ENCODE measurements at places on chromosomes 5 and 9. TPM values are rescaled to one million over a fixed set of nuclear protein-coding genes. Genes with fewer than 3 reads are reported as not detected.

DNA sequence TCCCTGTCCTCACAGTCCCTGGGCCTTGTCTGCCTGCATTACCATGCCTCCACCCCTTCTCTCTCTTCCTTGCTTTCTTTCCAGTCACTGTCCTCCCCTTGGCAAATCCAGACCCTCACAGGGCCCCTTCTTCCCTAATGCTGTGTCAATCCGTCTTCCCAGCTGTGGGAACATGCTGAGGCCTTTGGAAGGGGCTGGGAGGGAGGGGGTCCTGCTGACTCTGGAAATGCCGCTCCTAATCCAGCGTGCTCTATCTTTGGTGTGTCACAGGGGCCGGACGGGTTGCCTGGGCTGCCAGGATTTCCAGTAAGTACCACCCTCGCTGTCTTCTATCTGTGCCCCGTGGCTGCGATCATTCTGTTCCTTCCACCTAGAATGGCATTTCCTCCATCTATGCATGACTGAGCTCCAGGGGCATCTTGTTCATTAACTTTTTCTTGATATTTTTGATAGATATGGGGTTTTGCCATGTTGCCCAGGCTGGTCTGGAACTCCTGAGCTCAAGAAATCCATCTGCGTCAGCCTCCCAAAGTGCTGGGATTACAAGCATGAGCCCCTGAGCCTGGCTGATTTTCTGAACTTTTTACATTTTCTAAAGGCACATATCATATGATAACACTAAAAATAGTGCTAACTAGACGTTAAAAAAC is 64.5 kb upstream of the TGFBR1 start:
- DNase-seq = no peak

- no peak for DNase-seq
Observed at GRCh38 chr5:9173281-9174048, 372.4 kb downstream of the SEMA5A start.

DNA sequence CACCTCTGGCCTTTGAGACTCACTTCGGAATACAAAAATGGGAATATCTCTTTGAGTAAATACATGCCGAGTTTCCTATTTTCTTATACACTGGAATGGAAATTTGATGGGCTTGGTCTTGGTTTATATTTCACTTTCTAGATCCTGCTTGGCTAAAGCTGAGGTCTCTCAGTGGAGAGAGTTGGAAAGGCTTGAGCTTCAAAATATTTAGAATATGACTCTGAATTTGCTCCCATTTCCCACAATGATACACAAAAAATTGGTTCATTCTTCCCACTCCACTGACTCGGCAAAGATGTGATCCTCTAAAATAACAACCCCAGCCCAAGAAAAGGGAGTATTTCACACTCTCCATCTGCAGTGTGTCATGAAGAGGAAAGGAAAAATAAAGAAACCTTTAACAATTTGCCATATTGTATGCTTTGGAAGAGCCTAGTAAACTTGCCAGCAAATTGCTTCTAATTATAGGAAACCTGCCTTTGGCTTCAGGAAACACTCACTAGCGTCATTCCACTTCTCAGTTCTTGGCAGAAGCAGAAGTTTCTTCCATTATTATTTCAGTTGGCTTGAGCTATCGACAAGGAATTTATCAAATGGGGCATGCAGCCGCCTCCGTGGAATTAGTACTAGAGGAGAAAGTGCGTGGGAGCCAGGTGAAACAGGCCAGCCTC is 302.9 kb downstream of the NSG2 start:
- DNase-seq = no peak

- no peak for DNase-seq
Observed at GRCh38 chr9:18215626-18216025, 258.3 kb upstream of the ADAMTSL1 start.

- no peak for DNase-seq
Observed at GRCh38 chr9:128579194-128579593, 26.8 kb downstream of the SPTAN1 start.

GRCh38 chr5:161745392-161745791 is 59.9 kb downstream of the GABRA6 start:
- no peak for DNase-seq

DNA sequence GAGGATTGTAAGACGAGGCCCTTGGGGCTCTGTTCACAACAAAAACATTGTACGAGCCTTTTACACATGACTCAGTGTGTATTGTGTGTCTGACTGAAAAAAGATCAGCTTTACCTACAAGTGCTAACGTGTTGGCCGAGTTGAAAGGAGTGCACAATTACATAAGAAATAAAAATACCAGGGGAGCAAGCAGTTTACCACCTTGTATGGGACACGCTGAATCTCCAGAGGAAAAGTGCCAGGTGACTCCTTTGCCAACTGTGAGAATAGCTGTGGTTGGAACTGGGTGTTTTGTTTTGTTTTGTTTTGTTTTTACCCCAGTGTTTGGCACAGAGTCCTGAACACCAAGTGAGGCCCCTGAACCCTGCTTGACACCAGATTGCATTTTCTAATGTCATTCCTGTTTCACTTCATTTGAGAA is 32.8 kb upstream of the ZSWIM6 start:
- DNase-seq = no peak

DNA sequence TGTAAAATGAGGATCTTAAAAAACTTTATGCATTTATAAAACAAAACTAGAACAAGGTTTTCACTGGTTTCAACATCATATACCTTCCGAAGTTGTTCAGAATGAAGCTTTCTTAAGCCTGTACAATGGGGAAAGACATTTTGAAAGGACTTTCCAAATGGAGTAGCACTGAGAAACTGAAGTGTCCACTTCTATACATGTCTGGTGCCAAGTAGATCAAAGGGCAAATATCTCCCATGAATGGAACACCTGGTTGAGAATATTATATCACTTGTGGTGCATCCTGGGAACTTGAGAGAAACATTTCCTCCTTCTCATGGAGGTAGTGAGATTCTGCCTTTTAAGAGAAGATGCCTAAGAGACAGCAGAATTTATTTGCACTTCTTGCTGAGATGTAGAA is 182.1 kb upstream of the ACTBL2 start:
- no peak for DNase-seq

GRCh38 chr9:106423575-106423974 is 439.4 kb upstream of the ZNF462 start:
- DNase-seq = no peak

- no peak for DNase-seq
Observed at GRCh38 chr9:136543830-136544547, 1.9 kb downstream of the NOTCH1 start.

DNA sequence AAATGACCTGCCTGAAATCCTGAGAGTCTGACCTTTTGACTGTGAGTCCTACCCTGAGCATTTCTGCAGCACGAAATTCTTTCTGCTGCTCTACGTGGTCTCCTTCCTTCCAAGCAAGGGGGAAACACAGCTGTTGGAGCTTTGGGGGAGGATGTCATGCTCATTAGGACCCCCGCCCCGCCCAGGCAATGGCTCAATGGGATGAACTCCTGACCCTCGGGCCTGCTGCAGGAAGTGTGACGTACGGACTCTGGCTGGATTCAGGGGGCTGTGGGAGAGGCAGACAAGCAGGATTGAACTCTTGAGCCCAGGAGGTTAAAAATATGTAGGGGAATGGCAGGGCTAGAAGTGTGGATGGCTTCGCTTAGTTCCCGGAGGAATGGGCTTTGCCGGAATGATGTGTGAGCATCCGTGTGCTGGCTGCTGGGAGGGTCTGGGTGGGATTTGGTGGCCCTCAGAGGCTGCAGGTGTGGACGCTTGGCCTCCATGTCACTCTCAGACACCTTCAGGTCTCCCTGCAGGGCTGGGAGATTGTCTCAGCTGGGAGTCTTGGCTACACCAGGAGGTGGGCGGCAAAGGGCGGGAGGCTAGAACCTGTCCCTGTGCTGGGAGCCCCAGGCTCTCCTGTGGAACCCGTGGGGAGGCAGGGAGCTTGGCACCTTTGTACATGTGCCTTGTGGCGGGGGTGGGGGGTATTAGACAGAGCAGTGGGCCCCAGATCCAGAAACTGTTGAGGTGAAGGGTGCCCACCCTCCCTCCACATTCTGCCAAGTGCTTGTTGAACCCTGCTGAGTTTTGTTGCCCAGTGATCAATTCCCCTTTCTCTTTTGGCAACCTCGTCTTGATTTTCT is 26.3 kb downstream of the STC2 start:
- no peak for DNase-seq

GRCh38 chr5:148912714-148913398 is 86.4 kb downstream of the ADRB2 start:
- no peak for DNase-seq

DNA sequence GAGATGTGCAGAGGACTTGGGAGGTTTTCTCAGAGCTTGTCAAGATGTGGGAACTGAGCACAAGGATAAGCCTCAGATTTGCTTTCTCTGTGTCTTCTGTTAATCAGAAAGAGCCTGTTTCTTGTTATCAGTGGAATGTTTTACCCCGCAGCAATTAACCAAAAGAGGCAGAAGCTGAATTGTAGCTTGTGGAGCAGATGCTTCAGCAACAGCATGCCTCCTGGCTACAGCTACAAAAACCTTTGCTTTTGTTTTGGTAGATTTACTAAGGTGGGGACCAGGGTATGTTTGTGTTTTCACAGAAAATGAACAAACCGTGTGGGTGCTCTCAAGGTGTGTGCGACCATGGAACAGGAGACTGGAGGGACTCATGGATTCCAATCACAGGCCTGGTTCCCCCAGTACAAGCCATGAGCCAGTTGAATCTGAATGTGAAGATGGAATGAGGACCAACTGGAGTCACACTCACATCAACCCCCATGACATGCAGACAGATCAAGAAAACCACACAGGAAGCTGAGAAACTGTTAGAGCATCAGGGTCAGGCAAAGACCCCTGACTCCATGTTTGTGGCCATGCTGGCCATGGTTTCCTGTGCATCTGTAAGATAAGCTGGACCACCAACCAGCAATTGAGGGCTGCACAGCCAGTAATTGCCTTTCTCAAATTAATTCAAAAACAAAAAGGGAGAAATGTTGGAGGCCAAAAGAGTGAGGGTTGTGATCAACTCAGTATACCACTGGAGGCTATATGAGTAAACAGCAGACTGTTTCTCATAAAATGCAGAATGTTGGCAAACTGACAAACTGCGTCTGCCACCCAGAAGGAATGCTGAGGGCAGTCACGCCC is 6.9 kb downstream of the UGT3A2 start:
- DNase-seq = no peak

DNA sequence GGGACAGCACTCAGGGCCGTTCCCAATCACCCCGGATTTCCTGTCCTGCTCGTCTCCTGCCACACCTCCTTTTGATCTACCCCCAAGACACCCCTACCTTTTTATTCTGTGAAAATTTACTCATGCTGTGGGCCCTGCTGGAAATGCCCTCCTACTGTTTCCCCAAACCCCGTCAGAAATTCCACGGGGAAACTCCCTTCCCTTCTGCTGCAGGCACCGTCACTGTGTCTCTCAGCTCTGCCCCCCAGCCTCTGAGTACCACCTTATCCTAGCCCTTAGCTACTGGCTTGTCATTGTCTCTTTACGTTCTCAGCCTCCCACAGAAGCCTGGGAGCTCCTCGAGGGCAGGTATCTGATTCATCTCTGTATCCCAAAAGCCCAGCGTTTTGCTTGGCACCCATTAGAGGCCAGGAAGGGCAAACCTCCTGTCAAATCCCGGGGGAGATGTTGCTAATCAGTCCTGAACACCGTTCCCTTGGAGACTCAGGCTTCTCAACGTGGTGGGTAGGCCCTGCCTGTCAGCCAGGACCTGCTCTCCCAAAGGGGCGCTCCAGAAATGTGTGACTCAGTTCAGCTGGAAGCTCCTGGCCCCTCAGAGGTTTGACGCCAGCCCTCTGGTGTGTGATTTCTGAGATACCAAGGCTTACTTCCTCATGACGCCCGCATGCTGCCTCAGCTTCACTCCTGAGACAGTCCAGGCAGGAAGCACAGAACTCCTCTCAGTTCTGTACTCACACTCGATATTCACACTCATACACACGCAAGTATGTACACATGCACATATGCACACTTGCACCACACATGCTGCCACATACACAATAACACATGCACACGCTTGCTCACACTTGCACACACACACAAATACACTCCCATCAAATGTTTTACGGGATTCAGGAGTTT is 50.7 kb upstream of the GRHPR start:
- no peak for DNase-seq

DNA sequence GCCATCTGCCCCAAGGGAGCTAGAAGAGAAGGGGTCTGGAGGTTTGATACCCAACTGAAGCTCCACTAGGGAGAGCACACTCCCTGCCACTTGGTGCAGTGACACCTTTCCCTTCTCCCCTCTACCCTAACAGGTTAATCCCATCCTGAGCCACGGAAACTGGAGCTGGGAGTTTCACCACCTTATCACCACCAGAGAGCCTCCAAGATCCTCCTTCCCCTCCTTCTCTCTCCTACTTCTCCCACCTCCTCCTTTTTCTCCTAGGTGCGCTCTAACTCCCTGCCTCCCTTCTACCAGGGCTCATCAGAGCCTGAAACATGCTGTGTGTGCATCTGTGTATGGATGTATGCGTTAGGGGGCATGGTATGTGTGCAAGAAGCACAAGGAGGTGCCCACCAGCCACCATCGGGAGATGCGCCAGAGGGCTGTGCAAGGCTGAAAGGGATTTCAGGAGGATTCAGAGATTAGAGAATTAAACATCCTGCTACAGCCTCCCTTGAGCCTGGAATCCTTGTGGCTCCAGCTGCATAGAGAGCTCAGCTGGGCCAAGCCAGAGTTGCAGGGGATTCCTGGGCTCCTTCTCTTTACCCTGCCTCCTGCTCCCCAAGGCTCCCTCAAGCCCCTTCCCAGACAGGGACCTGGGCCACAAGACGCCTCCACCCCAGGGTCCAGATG is 89.8 kb downstream of the PCDH1 start:
- DNase-seq = no peak

DNA sequence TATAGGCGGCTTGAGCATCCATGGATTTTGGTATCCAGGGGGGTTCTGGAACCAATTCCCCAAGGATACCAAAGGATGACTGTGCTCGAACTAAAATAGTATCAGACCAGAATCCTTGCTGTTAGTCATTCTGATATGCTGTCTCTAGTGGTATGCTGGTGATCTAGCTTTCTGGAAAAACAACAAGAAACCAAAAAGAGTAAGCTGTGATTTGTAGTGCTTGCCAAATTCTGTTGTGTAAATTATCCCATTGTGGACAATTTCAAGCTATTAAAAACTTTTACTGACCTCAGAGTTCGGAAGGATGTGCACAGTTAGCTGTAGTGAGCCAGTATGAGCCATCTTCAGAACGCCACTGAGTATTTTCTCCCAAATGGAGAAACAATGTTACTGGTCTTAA is 99.0 kb upstream of the FBN2 start:
- no peak for DNase-seq

DNA sequence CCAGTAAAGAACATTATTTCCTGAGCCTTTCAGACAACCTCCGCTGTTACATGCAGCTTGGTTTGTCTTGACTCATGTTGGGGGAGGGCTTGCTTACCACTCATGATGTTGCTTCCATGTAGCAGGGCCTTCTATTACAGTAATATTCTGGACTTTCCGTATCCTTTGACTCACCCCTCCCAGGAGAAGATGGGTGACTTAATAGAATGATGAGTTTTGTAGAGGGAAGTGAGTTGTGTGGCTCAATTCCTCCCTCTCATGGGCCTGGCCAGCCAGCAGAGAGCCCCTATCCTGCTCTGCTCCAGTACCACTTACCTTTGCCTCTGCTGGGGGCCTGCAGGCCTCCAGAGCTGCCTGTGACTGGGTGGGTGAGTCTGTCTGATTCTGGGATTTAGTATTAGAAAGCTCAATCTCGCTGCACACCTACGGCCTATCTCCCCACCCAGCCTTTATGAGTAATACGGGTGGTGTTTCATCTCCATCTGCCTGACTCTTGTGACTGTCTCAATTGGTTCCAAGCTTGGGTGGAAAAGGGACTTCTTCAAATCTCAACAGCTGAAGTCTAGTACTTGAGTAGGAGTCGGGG is 52.6 kb upstream of the KLF9 start:
- DNase-seq = no peak

The FOXI1 gene
- polyA plus RNA-seq = 5.4 TPM

The AGTPBP1 gene
- polyA plus RNA-seq = 21.7 TPM

The AQP7 gene
- polyA plus RNA-seq = 28.7 TPM

The PDLIM7 gene
- 95.5 TPM for polyA plus RNA-seq

The DNAH5 gene
- polyA plus RNA-seq = 2.9 TPM

The TEX48 gene
- polyA plus RNA-seq = not detected

The PCDHGB7 gene
- 14.0 TPM for polyA plus RNA-seq
